GM20000 (cell line): ENCODE measurements at places on chromosomes 2 and 18.

GRCh38 chr2:229642371-229642770 lies 72.0 kb downstream of the DNER start:
- no peak for DNase-seq

DNA sequence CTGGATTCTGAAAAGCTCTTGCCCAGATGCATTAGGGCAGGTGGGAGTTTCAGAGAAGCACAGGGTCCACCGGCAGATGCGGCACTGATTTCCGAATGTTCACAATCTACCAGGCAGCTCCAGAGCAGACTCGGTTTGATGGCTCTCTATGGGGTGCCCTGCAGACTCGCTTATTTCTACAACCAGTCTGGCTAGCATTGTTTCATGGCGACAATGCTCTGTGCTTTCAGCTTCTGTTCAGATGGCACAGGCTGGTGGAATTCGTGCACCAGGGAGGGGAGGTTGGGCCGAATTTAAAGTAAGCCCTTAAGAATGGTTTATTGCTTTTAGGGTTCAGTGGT lies 9.9 kb downstream of the MYT1L start:
- DNase-seq = no peak

- no peak for DNase-seq
Measured at GRCh38 chr2:152425765-152426727, 91.1 kb downstream of the FMNL2 start.

DNA sequence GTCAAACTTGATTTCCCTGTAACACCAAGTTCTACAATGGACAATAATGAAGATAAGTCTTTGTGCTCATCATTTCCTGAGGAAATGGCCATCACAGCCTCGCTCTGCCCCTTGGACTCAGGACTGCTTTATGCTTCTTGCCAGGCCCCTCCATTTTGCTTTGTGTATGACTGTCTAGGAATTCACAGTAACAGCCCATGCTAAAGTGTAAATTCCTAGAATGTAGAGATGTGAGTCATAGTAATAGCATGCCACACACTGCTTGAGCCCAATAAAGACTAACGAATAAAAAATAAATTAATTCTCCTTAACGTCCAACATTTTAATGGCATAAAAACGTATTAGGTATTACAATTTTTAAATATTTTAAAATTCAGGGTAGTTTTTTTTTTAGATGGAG lies 226.5 kb downstream of the PID1 start:
- no peak for DNase-seq

- peak; percentile 72 for DNase-seq
Measured at GRCh38 chr2:232876161-232876977, 6.3 kb downstream of the SNORC start.

GRCh38 chr2:145563741-145564615 lies 1044.1 kb upstream of the ZEB2 start:
- no peak for DNase-seq

- no peak for DNase-seq
Measured at GRCh38 chr2:202426751-202427150, 50.6 kb downstream of the BMPR2 start.

DNA sequence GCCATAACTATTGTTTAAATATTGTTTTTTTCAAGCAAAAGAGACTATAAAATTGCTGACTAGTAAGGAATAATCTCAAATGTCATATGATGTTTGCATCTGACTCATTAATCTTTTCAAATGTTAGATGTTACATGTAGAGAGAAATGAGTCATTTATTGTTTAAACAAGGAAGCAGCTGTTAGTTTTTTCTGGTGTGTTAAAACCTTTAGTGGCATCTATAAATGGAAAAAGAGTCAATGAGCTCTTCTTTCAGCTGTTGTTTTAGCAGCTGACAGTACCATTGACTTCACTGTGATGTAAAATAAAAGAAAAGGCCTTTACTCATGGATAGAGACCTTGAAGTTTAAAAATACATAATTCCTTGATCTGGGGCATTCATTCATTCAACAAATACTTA lies 1.8 kb upstream of the KLHL41 start:
- peak; percentile 30 for DNase-seq

- no peak for DNase-seq
Measured at GRCh38 chr2:47073641-47074040, 81.5 kb downstream of the STPG4 start.

GRCh38 chr2:224023188-224023587 lies 15.9 kb downstream of the SERPINE2 start:
- no peak for DNase-seq

DNA sequence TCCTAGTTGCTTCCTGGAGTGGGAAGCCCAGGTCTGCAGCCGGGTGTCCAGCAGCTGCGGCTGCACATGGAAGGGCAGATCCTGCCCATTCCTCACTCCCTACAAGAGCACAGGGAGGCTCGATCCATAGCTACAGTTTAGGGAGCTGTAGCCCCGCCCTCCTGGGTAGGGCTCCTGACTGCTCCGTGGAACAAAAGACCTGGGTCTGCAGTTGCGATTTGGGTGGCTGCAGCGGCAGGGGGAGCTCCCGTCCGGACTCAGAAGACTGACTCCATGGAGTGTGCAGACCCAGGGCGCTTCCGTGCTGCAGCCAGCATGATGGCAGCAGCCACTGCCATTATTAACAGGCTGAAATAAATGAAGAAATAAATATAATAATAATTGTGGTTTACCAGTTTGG lies 157.3 kb downstream of the CTNNA2 start:
- no peak for DNase-seq

- DNase-seq = no peak
Measured at GRCh38 chr2:29035016-29035745, 39.1 kb downstream of the PCARE start.

GRCh38 chr2:19682493-19682892 lies 219.3 kb downstream of the TTC32 start:
- no peak for DNase-seq

DNA sequence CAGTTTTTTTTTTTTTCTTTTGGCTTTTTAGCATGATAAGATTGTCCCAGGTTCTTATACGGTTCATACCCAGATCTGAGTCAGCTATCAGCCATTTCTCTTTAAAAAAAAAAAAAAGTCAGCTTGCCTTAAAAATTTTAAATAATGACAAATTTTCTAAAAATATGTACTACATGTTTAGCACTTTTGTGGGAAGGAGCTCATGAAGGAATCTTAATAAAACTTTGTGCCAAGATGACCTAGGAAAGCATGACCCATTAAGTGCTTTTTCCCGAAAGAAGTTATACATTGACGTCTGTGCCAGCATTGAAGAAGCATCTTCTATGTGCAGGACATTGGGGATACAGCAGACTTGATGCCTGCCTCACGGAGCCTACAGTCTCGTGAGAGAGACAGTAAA lies 4.5 kb upstream of the RBMS1 start:
- DNase-seq = no peak
